ENCODE measurements at places on chromosomes 2 and 18.

- no peak for DNase-seq
Measured at GRCh38 chr2:235041918-235042575, 90.2 kb downstream of the SH3BP4 start.

- DNase-seq, result no peak
Measured at GRCh38 chr2:127041259-127041970, 65.5 kb downstream of the BIN1 start.

- DNase-seq, result no peak
Measured at GRCh38 chr2:25437881-25438662, 96.3 kb upstream of the DNMT3A start.

DNA sequence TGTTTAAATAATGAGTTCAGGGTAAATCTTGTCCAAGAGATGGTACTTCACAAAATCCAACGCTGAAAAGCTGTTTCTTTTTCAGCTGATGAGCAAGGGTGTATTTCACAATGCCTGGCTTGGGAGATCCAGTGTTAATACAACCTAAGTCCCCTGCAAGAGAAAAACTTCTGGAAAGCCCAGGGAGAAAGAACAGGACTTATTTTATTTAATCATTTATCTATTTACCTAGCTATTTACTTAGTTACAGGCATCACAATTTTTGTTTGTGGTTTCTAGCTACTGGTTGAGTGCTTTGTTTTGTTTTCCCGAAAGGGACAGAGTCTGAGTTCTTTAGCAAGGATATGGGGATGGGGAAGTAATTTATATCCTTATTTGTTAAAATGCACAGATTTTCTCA is 598.2 kb upstream of the SYT4 start:
- DNase-seq, result no peak
